ENCODE measurements at places on chromosomes 7 and 10. TPM values are rescaled to one million over a fixed set of nuclear protein-coding genes. Genes with fewer than 3 reads are reported as not detected.

Gene FXYD4
- not detected for total RNA-seq

DNA sequence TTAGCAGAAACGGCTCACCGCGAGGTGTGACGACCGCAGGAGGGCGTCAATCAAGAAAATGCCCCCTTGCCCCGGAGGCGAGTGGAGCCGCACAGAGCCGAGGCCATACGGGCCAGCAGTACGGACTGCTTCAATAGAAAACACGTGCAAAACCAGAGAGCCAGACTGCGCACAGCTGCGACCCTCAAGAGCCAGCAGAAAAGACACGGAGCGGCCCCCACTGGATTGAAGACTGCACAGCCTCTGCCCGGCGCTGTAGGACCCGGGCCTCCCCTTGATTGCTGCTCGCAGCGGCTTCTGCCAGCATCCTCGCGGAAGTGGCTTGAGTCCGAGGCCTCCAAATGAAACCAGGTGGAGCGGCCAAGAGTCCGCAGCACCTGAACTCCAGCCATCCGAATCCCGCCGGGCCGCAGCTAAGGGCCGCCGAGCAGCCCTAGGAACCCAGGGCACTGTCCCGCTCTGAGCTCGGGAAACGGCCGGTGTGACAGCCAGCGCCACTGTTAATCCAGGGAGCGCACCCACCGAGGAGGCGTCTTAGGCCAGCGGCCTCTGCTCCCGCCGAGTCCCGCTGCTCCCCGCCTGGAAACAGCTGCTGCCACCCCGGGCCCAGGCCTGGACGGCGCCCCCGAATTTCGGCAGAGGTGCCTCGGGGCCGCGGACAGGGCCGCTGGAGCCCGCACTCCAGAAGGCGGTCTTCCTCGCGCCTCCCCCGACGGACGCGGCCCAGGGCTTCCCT, 660 bp upstream of the HHEX start:
- H3K27ac ChIP-seq = peak overlapping the region; percentile 74
- peak; percentile 69 for DNase-seq
- no peaks in the 10 kb centered on the region for H3K27me3 ChIP-seq
- H3K36me3 ChIP-seq = no peaks in the 10 kb centered on the region
- H3K4me3 ChIP-seq = peak overlapping the region; percentile 70

- no peaks in the 10 kb centered on the region for H3K4me1 ChIP-seq
- H3K27ac ChIP-seq = no peak overlapping the region
- H3K36me3 ChIP-seq = no peaks in the 10 kb centered on the region
- no peak overlapping the region for H3K4me3 ChIP-seq
Observed at GRCh38 chr7:85695533-85695932, 508.7 kb upstream of the SEMA3D start.

DNA sequence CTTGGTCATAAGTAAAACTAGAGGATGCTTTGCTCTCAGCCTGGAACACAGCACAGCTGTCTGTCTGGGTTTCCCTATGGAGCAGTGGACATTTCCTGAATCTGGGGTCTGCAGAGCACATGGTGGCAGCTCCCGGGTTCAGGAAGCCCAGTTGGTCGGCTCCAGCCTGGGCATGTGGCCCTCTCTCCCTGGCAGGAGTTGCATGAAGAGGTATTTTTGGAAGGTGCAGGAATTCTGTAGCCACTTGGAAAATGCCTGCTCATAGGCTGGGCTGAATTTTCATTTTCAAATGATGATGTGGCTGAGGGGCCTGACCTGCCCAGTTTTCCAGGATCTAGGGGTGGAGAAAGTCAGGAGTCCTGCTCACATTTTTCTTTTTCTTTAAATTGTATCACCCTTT, 6.7 kb upstream of the TPST1 start:
- no peak overlapping the region for H3K27ac ChIP-seq
- H3K4me1 ChIP-seq = no peaks in the 10 kb centered on the region
- H3K4me3 ChIP-seq = no peak overlapping the region
- H3K36me3 ChIP-seq = no peaks in the 10 kb centered on the region
- DNase-seq = no peak

- no peak overlapping the region for H3K4me3 ChIP-seq
- H3K4me1 ChIP-seq = peaks cover 13% of the 10 kb centered on the region
Observed at GRCh38 chr7:135801877-135802276, 53.3 kb upstream of the FAM180A start.

Measured in ascending aorta (tissue), 2 donors.